NCI-H187 (cell line): ENCODE measurements at places on chromosomes 4 and X.
A peak's percentile ranks its signal among the peaks of the same experiment; 100 is the strongest.

GRCh38 chr4:26185436-26185835, 135.4 kb upstream of the RBPJ start:
- DNase-seq, result no peak

DNA sequence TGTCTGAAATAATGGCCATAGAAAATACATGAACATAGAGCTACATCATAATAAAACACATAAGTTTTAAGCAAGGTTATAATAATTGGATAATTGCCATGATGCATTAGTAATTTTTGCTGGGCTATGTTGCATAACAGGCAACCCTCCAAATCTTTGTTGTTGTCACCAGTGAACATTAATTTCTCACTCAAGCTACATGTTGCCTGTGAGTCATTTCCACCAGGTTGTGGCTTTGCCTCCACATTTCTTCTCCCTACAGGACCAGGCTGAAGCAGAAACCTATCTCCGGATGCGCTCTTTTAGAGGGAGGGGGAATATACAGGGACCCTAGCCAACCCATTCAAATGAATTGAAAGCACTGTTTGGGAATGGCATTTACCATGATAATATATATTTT, 347.7 kb downstream of the GABRG1 start:
- no peak for DNase-seq

DNA sequence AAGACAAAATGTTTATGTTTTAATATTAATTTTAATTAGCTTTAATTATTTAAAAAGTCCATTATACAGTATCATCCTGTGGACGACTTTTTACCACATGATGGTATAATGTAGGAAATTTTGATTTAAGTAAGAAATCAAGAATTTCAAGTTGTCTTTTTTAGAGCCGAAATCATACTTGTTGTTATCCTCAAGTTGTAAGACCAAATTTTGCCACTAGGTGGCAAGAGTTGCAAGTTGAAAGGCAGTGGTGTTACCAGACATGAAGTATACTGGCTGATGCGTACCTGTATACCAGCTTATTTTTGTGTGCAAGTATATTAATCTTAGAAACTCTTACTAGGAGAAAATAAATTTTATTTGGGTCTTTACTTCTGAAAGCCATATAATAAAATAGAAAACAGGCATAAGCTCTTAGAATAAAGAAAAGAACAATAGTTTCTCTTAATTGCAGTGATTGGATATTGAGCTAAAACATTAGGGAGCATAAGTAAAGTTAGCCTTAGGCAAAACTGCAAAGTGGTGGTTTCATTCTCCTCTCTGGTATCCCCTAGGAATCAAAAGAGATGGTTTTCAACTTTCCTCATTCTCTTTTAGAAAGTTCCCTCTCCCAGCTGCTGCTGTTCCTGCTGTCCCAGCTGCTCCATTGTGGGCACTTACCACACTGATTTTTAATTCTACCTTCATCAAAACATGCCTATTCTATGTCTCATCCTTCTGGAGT, 118.0 kb upstream of the WDFY3 start:
- DNase-seq, result no peak

DNA sequence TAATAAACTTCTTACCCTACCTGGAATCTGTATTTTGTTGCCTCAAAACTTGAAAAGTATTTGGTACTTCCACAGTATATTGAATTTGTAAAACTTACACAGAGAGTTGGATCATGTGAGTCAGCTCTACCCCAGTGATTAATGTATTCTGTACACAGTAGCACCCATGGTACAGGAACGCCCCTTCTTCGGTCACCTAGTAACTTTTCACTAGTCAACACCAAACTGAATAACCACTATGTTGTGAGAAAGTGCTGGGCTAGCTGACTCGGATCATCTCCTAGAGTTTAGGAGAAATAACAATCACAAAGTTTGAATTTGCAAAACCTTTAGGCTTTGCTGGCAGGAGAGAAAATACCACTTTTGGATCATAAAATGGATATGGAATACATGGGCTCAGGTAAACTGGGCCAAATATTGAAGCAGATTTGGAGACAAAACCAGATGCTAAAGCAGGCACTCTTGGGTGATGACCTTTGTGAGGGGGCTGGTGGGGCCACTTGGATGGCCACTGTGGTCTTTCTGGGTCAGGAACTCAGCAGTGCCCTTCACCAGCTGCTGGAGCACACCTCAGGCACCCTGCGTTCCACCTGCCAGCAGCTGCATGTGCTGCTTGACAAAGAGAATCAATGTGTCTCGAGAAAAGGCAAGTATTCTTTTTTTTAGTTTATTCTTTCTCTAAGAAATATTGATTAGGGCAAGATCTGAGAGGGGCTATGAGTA, at the start of gene DTHD1:
Gene DTHD1 (plus strand): TSS at position 233 of the 723 bp plus-strand sequence. CDS start 143 bp downstream, at position 376.
- DNase-seq, result no peak

- DNase-seq, result no peak
These were observed 92.4 kb downstream of the SLITRK2 start for GRCh38 chrX:145910017-145910416.

DNA sequence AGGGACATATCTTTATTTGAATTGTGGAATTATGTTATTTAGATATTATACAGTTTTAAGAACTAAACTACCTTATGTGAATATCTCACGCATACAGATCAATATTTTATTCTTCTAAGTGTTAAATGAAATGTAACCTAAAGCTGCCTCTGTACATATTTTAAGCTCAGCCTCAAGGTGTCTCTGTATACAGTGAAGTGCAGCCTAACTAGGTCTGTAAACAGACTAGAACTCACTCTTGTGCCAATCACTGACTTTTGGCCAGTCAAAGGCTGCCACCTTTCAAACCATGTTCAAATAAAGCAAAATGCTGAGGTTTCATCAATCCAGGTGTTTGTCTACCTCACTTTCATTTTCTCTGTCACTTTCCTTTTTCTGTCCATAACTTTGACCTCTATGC, 1074.5 kb upstream of the PRKX start:
- DNase-seq, result no peak

DNA sequence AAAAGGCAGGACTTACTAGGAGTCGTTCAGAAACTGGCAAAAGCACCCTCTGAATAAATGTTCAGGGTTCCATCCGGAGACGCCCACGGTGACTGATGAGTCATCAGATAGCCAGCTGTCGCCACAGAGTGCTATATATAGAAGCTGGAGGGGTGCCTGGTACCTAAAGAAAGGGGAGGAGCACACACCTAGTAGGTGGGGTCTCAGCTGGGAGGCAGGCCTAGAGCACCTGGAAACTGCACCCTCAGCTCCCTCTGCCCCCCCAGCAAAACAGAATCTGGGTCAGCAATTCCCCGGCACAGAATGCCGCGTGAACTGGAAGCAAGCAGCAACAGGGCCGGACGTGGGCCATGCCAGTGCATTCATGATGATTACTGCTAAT, 242.0 kb downstream of the BCOR start:
- DNase-seq, result peak; percentile 6

GRCh38 chr4:14771094-14771493, 231.2 kb upstream of the CPEB2 start:
- DNase-seq, result no peak

DNA sequence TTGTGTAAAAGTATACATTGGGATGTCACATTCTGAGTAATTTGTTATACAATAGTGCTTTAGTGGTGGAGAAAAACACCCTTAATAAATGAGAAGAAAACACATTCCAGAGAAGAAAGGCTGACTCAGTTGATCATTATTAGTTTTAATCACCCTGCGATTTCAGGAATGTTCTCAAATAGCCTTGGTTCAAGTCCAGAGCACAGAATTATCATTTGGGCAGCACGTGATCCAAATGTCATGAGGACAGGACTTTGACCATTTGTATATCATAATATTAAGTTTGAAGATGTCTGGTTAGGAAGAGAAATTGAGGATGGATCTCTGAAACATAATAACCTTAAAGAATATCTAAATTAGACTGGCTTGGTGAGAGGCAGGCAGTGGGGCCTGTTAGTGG, 1434.3 kb upstream of the TENM3 start:
- no peak for DNase-seq

DNA sequence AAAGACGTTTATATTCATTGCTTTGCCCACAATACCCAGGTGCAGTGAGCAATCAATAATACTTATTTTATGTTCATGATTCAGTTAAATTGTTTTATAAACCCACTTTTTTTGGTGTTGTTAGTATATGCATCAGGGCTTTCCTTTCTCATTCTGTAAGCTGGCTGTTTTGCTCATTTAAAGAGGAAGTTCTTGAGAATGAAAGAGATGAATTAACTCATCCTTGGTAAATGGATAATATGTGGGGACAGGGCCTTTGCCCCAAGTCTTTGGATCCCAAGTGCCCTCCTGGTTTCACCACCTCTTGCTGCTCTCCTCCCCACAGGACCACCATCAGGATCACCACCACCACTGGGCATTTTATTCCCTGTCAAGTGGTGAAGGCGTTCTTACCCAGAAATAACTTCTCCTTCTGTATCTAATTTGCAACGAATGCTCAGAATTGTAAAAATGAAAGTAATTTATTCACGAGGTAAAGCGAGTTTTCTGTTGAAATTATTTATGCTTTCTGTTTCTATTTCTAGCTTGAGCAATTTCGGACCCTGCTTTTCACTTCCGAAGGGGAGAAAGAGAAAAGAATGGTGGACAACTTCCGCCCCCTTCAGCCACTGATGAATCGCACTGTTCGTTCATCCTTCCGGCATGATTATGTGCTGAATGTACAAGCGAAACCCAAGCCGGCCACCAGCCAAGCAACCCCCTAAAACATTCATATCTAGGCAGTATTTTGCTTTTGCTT, 8.2 kb upstream of the ZRSR2 start:
- DNase-seq, result no peak

GRCh38 chr4:57154191-57154590, 44.0 kb upstream of the IGFBP7 start:
- DNase-seq, result no peak

DNA sequence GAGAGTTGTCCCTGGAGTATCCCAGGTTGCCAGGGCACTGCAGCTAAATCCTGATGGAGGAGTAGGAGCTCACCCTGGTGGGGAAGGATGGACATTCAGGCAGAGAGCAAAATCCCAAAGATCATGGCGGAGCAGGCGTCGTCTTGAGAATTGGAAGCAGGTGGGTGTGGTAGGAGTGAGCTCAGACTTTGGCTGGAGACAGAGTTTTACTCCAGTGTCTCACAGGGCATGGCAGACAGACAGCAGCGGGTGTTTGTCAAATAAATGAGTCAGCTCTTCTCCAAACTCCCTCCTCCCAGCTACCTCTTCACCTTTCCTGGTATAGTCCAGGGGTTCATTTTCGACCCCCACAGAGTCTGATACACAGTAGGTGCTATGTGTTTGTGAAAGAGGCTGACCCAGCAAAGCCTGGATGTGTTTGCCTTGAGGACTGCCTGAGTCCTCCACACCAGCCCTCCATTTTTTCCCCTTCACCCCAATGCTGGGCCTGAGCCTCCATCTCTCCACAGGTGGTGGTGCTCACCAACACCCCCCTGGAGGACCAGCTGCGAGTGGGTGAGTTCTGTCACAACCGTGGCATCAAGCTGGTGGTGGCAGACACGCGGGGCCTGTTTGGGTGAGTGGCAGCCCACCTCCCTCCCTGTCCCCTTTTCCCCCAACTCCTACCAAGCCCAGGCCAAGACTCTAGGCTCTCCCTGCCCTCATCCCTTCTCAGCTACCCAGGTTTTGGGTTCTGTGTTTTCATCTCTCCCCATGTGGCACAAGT, 6.9 kb downstream of the UBA1 start:
- DNase-seq, result no peak

GRCh38 chrX:46567388-46567787, 6.2 kb upstream of the CHST7 start:
- DNase-seq, result no peak

DNA sequence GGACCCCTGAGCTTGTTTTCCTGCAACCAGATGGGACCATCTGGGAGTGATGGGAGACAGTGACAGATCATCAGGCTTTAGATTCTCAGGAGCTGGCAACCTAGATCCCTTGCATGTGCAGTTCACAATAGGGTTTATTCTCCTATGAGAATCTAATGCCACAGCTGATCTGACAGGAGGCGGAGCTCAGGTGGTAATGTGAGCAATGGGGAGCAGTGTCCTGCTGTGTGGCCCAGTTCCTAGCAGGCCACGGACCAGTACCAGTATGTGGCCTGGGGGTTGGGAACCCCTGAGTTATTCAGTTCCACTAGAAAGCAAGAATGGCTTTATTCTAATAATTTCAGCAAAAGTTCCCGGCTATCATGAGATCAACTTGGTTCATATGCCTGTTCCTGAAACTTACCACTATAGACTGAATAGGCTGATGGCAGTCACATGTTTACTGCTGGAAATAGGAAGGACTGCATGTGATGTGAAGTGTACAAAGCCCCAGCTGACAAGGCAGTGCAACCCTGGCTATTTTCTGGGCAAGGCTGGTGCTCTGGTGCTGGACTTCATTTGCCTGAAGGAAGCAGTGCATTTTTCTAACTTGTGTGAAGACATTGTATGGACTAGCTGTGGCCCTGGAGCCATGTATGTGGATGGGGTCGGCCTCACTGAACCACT, 107.2 kb downstream of the SPRY1 start:
- DNase-seq, result no peak

GRCh38 chr4:170414961-170415360, 325.2 kb upstream of the AADAT start:
- DNase-seq, result no peak

- no peak for DNase-seq
These were observed 91.2 kb downstream of the CPE start for GRCh38 chr4:165470009-165470408.

GRCh38 chrX:153779891-153780677, 757 bp upstream of the SRPK3 start:
- DNase-seq, result no peak

DNA sequence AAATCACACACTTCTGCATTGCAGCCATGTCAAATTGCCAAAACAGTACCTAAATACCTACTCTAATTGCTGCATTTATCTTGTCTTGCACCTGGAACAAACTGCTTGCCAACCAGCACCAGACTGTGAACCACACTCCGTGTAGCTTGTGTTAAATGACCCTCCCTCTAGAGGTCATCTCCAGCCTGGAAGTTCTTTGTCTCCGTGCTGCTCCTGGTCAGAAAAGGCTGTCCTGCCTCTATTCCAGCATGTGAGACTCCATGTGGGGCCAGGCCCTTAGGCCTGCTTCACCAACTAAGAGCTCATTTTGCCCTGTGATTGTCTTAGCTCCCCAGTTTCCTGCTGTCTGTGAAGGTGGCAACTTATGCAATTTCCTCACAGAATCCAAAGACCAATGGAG, 28.3 kb downstream of the CNGA2 start:
- no peak for DNase-seq

GRCh38 chr4:86816501-86817273, 32.5 kb downstream of the SLC10A6 start:
- DNase-seq, result no peak

DNA sequence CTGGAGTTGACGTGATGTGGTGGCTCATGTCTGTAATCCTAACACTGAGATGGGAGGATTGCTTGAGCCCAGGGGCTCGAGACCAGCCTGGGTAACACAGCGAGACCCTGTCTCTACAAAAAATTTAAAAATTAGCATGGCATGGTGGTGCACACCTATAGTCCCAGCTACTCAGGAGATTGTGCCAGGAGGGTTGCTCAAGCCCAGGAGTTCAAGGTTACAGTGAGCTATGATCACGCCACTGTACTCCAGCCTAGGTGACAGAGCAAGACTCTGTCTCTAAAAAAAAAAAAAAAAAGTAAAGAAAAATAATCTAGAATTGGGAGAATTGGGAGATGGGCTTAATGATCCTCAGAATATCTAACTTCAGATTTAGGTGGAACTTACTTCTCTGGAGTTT, 51.1 kb downstream of the MSN start:
- no peak for DNase-seq
